ENCODE measurements at places on chromosomes 13 and 19.

- no peak for DNase-seq
These were observed 1322.2 kb downstream of the PCDH9 start for GRCh38 chr13:65907666-65908525.

GRCh38 chr19:2103045-2103707 is 6.5 kb downstream of the IZUMO4 start:
- no peak for DNase-seq

- no peak for DNase-seq
These were observed 3.3 kb upstream of the EPOR start for GRCh38 chr19:11387162-11388034.

DNA sequence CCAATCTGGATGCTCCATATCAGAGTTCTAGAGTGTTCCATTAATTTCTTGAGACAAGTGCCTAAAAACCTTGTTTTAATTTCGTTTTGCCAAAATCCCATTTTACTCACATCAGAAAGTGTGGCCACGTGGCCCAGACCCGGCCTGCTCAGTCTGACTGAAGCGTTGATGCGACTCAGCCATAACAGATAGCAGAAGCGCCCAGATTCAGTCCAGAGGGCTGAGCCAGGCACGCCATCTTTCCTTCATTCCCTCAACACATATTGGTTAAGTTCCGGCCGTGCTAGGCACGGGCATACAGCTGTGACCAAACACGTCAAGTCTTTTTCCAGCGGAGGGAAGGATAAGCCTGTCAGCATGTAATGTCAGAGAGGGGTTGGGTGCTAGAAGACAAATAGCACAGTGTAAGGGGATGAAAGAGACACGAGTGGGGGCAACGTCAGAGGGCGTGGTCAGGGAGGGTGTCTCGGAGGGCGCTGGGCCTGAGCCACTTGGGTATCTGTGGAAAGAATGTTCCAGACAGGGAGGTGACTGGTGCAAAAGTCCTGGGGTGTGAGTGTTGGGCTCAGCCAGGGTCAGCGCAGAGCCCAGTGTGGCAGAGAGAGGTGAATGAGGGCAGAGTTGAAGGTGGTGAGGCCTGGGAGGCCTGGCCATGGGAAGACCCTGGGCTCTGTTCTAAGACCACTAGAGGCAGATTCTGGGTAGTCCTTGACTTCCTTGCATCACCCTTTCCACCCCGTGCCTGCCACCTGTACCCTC is 3.1 kb downstream of the F10 start:
- no peak for DNase-seq

- no peak for DNase-seq
These were observed 37.2 kb downstream of the ELF1 start for GRCh38 chr13:40981949-40982348.

GRCh38 chr19:33905937-33906577 is 109.4 kb downstream of the KCTD15 start:
- DNase-seq: no peak

DNA sequence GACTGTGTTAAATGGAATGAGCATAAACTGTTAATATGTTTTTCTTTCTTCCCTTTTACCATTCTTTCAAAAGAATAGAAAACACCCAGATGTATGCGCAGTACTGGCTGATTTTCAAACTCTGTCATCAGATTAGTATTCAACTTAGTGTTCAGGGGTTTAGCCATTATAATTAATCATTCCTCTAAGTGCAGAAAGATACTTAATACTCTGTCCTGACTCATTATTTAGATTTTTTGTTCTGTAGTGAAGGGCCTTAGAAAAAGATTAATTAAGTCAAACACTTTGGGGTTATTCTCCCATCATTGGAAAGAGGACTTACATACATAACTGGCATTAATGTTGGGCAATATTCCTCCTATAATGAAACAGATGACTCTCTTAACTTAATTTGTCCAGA is 1316.7 kb upstream of the SLC10A2 start:
- no peak for DNase-seq

DNA sequence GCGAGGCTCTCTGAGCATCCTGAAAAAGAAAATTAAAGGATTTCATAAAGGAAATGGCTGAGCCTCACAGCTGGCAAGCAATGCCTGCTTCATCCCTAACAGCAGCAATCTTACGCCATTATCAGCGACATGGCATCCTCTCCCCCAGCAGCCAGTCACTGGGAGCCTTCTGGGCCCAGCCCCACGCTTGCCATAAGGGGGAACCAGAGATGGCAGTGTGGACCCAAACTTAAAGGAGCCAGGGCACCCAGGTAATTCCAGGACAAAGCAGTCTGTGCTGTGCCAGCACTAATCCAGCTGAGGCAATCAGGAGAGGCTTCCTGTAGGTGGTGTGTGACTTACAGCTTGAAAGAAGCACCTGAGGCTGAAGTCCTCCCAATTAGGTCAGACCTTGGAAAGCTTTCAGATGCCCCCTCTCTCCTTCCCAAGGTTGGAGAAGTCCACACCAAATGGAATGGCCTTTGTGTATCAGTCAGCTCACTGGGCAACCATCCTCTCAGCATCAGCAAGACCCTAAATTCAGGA is 10.3 kb downstream of the VSTM2B start:
- DNase-seq: no peak

- DNase-seq: no peak
These were observed 68.8 kb downstream of the DNAJC3 start for GRCh38 chr13:95745752-95746151.

GRCh38 chr19:29404951-29405727 is 120.7 kb upstream of the VSTM2B start:
- no peak for DNase-seq

DNA sequence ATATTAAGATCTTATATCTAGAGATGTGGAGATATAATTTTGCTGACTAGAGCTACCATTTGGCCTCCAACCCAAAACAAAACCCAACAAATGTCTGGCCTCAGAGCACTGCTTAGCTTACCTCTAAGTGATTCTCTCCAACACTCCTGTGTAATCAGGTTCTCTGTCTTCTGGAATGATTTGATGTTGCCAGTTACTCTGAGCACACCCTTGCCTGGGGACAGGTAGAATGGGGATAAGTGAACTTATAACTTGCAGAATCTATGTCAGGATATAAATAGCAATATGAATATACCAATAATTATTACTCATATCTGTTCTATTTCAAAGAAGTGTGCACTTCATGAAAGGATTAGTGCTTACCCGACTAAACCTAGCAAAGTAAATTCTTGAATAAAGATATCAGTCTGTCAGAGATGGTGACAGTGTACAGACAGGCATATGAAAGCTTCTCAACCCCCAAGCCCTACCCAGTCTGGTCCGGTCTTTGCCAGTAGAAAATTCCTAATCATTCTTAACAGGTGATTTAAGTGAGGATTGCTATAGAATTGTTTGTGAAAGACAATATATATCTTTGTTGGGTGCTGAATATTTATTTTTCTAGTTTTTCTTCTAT is 33.0 kb downstream of the ZAR1L start:
- DNase-seq: no peak

DNA sequence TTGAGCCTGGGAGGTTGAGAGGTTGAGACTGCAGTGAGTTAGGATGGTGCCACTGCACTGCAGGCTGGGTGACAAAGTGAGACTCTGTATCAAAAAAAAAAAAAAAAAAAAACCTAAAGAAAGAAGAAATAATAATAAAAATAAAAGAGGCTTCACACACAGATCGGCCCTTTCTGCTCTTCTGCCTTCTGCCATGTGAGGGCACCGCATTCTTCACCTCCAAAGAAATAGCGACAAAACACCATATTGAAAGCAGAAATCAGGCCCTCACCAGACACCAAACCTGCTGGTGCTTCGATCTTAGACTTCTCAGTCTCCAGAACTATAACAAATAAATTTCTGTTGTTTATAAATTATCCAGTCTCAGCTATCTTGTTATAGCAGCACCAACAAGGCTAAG is 3.0 kb downstream of the ZNF649 start:
- no peak for DNase-seq

DNA sequence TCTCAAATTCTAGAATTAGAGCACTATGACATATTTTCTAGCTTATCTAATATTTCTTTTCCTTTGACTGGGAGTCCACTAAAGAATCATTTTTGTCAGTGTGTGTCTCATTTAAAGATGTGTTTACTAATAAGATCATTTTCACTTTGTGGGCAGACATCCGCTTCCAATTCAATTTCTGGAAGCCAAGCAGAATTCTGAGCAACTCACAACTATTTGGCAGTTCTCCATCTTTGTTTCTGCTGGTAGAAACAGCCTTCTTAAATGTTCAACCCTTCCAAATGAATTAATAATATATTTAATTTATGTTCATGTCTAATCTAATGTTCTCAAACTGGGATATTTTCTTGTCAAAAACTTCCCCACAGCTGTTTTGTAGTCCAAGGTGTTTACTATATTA is 411.8 kb downstream of the KCTD12 start:
- DNase-seq: no peak

- no peak for DNase-seq
These were observed 15.3 kb downstream of the ATP7B start for GRCh38 chr13:51995677-51996551.

GRCh38 chr13:106087201-106087600 is 448.3 kb downstream of the EFNB2 start:
- DNase-seq: no peak

DNA sequence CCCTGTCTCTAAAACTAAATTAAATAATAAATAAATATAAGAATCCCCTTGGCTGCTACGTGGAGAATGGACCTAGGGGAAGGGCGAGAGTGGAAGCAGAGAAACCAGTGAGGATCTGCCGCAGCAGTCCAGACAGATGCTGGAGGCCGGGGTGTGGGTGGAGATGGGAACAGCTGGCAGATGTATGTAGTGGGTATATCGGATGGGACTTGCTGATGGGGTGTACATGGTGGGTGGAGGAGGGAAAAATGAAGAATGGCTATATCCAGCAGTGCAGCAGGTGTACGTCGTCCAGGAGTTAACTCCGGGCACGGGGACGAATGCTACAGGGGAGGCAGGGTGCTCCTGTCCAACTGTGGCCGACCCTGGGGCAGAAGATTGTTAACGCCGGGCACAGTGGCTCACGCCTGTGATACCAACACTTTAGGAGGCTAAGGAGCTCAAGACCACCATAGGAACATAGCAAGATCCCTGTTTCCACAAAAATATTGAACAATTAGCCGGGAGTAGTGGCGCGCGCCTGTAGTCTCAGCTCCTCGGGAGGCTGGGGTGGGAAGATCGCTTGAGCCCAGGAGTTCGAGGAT is 654 bp downstream of the CEP89 start:
- DNase-seq: no peak

DNA sequence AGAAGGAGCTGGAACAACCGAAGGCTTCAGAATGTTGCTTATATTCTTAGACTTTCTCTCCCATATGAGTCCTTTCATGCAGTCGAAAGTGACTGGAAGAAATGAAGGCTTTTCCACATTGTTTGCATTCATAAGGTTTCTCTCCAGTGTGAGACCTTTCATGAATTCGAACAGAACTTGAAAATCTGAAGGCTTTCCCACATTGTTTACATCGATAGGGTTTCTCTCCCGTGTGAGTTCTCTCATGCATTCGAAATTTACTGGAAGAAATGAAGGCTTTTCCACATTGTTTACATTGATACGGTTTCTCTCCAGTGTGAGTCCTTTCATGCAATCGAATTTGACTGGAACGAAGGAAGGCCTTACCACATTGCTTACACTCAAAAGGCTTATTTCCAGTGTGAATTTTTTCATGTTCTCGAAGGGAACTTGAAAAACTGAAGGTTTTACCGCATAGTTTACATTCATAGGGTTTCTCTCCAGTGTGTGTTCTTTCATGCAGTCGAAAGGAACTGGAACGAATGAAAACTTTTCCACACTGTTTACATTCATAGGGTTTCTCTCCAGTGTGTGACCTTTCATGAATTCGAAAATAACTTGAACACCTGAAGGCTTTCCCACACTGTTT is 21.5 kb downstream of the ZNF14 start:
- no peak for DNase-seq

DNA sequence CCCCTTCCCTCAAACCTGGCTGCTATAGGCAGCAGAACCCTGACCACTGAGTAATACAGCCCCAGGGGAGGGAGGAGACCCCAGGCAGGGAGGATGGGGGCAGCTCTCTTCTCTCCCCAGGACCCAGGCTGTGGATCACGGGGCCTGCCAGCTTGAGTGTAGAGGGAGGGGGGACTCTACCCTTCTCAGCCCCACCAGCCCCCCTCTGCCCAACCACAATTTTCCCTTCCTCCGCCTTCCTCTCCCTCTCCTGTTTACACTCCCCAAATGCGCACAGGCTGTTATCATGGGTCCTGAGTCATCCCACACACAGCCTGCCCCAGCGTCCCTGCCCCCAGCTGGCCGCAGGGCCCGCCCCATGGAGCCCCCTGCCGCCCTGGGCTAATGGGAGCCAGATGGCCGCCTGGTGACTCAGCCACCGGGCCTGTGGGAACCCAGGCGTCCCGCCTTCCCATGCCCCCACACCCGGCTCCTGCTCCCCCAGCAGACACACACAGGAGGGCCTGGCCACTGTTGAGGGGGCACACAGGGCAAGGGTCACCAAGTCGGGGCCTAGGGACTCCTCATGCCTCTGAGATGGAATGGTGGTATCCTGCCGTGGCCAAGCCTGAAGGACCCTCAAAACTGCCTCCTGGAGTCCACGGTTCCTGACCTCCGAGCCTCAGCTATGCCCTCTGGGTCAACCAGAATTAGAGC is 13.6 kb downstream of the CCDC97 start:
- no peak for DNase-seq

DNA sequence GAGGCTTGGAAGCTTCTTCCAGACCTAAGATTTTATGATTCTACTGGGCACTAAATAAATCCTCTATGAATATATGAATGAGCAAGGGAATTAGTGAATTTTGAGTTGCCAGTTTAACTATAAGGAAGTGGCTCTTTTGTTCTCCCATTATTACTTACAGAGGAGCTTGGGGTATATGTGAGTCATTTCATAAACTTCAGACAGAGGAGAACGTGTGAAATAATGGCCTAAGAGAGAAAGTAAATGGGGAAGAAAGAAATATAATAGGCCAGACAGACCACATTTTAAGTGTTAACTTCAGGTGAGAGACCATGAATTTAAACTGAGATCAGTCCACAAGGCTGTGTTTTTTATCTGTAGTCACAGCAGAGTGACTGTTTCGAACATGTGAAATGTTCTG is 570.9 kb downstream of the GPC6 start:
- no peak for DNase-seq

GRCh38 chr13:67961331-67961730 is 731.2 kb upstream of the PCDH9 start:
- DNase-seq: no peak

- no peak for DNase-seq
These were observed 10.2 kb upstream of the JSRP1 start for GRCh38 chr19:2266183-2266993.

- DNase-seq: no peak
These were observed 96.8 kb downstream of the ATP8A2 start for GRCh38 chr13:25468325-25469168.

GRCh38 chr13:110062777-110063442 is 244.0 kb downstream of the COL4A1 start:
- DNase-seq: no peak

- no peak for DNase-seq
These were observed 97.7 kb upstream of the IPO5 start for GRCh38 chr13:97855570-97856303.

DNA sequence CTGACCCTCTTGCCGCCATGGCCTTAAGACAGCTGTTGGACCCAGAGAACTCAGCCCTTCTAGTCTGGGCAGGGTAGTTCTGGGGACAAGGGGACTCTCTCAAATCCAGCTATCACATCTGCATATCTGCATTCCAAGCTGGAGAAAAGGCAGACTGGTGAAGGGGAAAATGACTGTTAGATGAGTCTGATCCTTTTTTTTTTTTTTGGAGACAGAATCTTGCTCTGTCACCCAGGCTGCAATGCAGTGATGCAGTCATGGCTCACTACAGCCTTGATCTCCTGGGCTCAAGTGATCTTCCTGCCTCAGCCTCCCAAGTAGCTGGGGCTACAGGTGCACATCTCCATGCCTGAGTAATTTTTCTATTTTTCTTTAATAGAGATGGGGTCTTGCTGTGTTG is 114.3 kb downstream of the SIPA1L3 start:
- no peak for DNase-seq
